NCI-H1436 treated with DMSO at 0.1 percent for 48 hours (cell line): ENCODE measurements at places on chromosomes 12 and 14.

DNA sequence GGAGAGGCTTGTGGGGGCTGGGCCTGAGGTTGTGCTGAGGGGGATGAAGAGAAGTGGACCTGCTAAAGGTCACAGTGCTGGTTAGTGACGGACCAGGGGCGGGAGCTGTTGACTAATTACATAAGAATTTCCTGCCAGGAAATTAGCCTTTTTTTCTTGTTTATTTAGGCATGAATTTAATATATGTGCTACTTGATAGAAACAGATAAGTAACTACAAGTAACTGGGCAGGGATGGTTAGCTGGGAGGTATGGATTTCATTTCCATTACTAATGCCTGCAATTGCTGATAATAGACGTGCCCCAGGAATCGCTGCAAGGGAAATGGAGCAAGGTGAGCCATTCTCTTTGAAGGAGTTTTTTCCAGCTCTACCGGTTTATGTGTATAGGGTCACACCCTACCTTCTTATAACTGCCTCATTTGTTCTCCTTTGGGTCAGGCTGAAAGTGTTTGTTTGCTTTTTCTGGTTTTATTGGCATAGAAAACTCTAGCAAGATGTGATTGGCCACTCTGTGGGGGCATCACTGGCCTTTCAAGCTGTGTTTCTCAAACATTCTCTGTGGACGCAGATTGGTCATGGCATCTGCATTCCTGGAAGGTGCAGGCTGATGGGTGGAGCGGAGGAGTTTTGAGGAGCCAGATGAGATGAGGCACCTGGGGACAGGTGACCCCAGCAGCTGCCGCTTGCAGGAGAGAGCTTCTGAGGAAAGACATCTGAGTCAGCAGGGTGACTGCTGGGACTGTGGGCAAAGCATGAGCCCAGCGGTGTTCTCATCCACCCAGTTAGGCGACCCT, 19.0 kb upstream of the GPRC5A start:
- no peak for DNase-seq

GRCh38 chr14:55762595-55763232, 182.7 kb downstream of the KTN1 start:
- DNase-seq = no peak

GRCh38 chr12:54385251-54385914, 850 bp upstream of the ZNF385A start:
- DNase-seq = no peak

GRCh38 chr12:22310709-22311108, 23.8 kb downstream of the ST8SIA1 start:
- DNase-seq = no peak

DNA sequence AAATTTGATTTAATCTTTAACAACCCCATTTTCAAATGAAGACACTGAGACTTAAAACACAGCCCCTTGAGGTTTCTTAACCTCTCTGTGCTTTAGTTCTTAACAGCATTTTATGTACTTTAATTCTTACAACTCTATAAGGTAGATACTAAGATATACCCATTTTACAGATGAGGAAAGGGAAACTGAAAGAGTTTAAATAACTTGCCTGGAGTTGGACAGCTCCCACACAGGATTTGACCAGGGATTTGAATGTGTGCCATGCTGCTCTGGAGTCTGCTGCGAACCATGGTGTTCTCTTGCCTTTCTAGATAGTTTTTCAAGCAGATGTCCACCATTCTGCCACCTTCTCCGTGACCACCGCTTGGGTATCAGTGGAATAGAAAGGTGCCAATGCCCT, 28.2 kb downstream of the RNFT2 start:
- DNase-seq = no peak

GRCh38 chr12:113050795-113051194, 5.7 kb upstream of the DTX1 start:
- no peak for DNase-seq

GRCh38 chr12:55996201-55996714, 818 bp upstream of the SUOX start:
- no peak for DNase-seq

- no peak for DNase-seq
Observed at GRCh38 chr12:32466986-32467711, 67.8 kb downstream of the FGD4 start.

- no peak for DNase-seq
Observed at GRCh38 chr12:26499979-26500640, 304.7 kb downstream of the SSPN start.

DNA sequence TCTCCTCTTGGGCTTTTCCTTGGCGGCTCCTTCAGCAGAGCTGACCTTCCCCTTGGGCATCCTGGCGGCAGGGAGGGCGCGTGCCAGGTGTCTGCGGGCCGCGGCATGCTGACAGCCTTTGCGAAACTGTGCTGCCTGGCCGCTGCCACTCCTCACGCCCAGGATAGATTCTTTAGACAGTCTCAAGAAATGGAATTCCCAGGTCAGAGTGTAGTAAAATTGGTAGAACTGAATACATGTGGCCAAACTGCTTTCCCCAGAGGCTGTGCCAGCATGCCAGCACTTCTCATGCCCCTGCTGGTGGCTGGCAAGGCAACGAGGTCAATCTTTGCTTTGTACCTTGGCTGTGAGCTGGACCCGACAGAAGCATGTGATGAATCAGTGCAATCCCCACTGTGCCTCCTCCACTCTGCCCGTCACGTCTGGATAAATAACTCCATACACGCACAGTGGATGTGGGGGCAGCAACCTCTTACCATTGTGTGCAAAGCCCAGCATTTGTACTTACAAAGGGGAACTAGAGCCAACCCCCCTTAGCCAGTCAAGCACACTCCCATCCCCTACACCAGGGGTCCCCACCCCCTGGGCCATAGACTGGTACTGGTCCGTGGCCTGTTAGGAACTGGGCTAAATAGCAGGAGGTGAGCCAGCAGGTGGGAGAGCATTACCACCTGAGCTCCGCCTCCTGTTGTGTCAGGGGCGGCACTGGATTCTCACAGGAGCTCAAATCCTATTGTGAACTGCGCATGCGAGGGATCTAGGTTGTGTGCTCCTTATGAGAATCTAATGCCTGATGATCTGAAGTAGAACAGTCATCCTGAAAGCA, 90.9 kb downstream of the ACTN1 start:
- no peak for DNase-seq

DNA sequence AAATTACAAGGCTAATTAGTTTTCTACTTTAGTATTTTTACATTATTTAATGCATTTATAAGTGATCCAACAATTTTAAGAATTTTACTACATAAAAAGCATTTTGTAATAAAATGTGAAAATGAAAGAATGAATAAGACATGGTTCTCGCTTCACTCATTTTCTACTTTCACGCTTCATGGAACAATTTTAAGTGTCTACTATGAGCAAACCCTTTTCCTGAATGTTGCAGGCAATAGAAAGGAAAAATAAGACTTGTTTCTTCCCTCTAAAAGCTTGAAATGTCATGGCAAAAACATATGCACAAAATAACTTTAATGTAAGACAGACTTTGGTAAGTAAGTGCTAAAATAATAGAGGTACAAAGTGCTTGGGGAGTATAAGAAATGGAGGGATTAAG, 205.7 kb upstream of the HMGA2 start:
- DNase-seq = no peak

DNA sequence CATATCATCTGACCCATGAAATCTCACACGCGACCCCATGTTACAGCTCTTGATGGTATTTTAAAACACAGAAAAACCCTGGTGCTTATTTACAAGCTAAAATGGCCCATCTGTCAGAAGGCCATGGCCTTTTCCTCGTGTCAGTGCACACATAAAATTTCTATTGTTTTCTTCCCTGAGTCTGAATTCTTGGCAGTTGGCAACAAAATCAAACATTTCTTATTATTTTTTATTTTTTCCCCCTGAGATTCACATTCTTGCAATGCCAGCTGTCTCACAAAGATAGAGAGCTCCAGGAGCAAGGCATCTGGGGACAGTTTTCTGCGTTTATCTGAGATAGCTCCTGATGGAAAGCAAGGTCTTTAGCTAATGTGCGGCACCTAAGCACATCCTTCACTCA, 818.1 kb upstream of the TMEM132C start:
- no peak for DNase-seq

- DNase-seq = no peak
Observed at GRCh38 chr12:83709899-83710298, 1023.2 kb downstream of the TMTC2 start.
